NAMALWA (cell line): ENCODE measurements at places on chromosomes 2 and 18.
A peak's percentile ranks its signal among the peaks of the same experiment; 100 is the strongest.

DNA sequence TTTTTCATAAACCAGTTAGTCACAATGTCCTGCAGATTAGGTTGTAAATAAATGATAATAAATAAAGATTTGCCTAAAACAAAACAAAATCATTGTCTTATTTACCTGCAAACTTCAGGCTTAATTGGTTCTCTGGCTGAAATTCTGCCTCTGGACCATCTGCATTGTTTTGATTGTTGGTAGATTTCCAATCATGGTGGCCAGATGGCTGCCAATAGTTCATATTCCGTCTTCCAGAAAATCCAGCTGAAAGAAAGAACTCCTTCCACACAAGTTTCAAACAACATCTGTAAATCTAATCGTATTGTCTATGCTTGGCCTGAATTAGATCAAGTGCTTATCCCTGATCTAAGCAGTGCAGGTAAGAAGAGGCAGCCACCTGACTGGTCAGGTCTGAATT is 771.1 kb upstream of the ZEB2 start:
- DNase-seq, result no peak

DNA sequence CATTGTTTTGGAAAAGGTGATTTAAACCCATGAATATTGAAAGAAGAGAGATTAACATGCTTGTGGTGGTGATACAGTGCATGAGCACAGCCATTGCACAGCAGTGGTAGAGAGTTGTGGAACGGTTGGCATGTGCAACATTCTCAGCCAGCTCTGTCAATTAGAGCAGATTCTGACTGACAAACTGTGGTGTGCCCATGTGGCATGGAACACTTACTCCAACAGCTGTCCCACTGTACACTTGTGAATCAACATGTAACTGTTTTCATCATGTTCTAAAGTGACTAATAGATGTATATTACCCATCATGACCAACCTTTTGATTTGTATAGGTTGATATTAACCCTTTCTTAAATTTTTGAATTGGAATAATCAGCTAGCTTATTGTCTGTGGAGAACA is 55.6 kb downstream of the PKP4 start:
- no peak for DNase-seq

GRCh38 chr2:236988690-236989624 is 96.7 kb upstream of the COPS8 start:
- no peak for DNase-seq

- DNase-seq, result no peak
Observed at GRCh38 chr2:161321944-161322648, 13.9 kb downstream of the PSMD14 start.

DNA sequence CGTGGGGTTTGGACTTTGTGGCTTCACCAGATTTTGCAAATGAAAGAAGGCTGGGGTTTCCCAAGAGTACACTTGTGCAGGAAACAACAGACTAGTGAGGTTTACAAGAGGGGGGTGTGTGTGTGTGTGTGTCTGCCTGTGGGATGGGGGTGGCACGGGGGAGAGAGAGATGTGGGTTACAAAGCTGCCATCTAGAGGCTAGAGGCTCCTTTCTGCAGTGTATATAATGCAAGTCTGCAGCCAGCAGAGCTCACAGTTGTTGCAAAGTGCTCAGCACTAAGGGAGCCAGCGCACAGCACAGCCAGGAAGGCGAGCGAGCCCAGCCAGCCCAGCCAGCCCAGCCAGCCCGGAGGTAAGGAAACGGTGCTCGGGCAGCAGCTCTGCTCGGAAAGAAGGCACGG is at the start of gene ACKR3:
Gene ACKR3, plus strand, starts transcription at position 253 of the 401 bp plus-strand sequence. CDS start 10,641 bp downstream, outside the sequence.
- DNase-seq, result peak; percentile 88

DNA sequence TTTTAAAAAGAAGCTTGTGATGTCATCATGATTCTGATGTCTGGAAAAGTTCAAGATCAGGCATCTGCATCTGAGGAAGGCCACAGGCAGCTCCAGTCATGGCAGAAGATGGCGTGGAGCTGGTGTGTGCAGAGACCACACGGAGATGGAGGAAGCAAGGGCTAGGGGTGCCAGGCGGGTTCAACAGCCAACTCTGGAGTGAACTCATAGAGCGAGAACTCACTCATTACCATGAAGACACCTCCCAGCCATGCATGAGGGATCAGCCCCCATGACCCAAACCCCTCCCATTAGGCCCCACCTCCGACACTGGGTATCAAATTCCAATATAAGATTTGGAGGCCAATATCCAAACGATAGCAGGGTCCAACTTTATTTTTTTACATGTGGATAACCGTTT is 61.6 kb downstream of the KCNG2 start:
- no peak for DNase-seq

DNA sequence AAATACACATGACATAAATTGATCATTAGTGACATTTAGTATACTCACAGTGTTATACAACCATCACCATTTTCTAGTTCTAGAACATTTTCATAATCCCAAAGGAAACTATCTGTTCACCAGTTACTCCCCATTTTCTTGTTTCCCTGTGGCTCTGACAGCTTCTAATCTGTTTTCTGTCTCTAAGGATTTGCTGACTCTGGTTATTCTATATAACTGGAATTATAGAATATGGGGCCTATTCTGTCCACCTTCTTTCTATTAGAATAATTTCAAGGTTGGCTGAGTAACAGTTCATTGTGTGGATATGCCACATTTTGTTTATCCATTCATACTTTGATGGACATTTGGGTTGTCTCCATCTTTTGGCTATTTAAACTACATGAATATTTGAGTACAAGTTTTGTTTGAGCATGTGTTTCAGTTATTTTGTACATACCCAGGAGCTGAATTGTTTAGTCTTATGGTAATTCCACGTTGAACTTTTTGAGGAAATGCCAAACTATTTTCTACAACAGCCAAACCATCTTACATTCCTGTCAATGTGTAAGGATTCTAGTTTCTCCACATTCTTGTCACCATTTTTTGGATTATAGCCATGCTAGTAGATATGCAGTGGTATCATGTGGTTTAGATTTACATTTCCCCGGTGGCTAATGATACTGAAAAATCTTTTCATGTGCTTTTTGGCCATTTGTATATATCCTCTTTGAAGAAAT is 20.5 kb downstream of the KIAA1328 start:
- no peak for DNase-seq

GRCh38 chr2:164932377-164932776 is 22.9 kb downstream of the SLC38A11 start:
- no peak for DNase-seq

DNA sequence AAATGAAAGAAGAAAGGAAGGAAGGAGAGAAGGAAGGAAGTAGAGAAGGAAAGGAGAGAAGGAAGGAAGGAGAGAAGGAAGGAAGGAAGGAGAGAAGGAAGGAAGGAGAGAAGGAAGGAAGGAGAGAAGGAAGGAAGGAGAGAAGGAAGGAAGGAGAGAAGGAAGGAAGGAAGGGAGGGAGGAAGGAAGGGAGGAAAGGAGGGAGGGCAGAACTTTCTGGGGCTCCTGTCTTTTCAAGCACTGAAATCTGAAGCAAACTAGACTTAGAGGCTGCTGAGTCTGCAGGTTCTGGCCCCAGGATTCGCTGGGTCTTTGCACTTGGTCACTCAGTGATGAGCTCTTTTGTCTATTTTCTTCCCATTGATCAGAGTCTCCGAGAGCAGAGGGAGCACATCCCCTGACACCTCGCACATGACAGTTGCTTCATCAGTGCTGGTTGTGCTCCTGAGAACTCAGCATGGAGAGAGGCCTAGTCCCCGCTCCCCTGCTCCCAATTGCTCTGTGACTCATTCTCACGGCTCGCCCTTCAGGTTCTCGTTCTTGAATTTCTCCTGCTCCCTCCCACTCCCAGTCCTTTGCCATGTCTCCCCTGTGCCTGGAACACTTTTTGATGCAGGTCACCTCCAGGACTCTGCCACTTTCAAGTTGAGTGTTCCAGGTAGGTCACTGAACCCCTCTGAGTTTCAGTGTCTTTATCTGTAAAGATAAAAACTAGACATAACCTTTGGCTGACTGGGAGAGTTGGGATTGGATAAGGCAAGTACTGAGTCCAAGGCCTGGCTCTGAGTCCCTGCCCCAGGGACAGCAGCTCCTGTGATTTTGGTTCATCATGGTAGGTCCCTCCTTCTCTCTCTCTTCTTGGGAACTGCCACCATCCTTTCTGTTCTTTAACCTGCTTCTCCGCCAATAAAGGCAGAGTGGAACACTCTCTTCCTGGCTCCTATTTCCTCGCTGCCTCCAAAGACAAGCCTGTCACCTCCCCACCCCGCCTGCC is 55.2 kb downstream of the TNP1 start:
- DNase-seq, result no peak

DNA sequence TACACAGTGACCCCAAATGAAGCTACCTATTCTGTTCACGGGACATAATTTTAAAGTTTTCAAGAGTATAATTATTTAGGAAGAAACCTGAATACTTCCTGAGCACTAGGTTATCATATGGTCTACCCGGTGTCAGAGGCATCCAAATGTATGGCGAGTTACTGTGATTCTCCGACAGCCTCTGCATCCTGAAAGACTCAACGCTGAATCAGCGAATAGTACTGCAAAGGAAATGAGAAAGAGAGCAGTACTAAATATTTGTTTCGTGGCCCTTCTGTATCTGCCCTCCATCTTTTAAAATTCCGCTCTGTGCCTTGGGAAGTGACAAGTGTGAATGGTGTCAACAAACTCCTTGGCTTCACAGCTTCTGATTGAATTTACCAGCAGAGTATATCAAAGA is 358.0 kb upstream of the ZEB2 start:
- no peak for DNase-seq

GRCh38 chr2:101357376-101357775 is 29.9 kb downstream of the CREG2 start:
- no peak for DNase-seq
